Naive thymus-derived CD4-positive, alpha-beta T cell (primary cell): ENCODE measurements at places on chromosomes 7 and 10. TPM values are rescaled to one million over a fixed set of nuclear protein-coding genes. Genes with fewer than 3 reads are reported as not detected.

GLUD1 gene
- 98.1 and 100 TPM in 2 replicates for total RNA-seq

IL6 gene
- total RNA-seq: not detected

GNA12 gene
- 25.7 TPM for total RNA-seq

GPR146 gene
- total RNA-seq: 11.7 TPM

ZNF488 gene
- not detected for total RNA-seq

CLCN1 gene
- not detected for total RNA-seq

PRSS37 gene
- not detected for total RNA-seq

ZNF25 gene
- 7.5 TPM for total RNA-seq

TMEM225B gene
- not detected for total RNA-seq

AKR1C8 gene
- 1.8 TPM for total RNA-seq

CALHM2 gene
- total RNA-seq: 29.6 TPM

DNA sequence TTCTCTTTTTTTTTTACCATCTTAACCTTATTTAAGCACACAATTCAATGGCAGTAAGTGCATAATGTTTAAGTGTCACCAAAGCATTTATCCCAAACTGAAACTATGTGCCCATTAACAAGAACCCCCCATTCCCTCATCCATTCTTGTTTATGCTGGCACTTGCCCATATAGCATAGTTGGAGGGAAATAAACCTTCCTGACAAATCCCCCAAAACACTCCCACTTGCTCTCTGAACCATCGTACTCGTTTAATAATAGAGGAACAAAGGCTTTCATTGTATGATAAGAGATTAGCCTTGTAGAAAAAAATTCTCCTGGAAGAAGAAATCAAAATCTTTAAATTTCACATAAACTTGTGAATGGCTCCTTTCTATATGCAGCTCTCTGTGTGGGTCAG lies 26.4 kb upstream of the KCNMA1 start:
- no peaks in the 10 kb centered on the region for H3K27me3 ChIP-seq
- no peaks in the 10 kb centered on the region for H3K36me3 ChIP-seq
- H3K4me3 ChIP-seq: no peak overlapping the region

DNA sequence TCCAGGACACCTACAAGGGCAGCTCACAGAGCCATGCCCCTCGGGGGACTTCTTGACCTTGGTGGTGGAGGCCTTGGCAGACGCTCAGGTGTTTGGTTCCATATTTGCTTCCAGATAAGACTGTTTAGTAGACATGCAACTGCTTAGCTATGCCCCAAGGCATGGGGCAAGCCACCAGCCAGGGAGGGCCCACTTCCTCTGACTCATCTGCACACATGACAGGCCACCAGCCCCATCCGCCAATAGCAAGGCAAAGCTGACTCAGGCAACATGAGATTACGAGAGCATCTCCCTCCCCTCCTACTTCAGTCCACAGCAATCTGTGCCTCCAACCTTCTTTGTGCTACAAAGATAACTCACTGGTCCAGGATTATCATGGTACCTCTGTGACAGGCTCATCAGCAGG lies 54.9 kb downstream of the KCNMA1 start:
- no peaks in the 10 kb centered on the region for H3K27me3 ChIP-seq
- no peaks in the 10 kb centered on the region for H3K36me3 ChIP-seq
- no peak overlapping the region for H3K27ac ChIP-seq
- H3K4me1 ChIP-seq: no peaks in the 10 kb centered on the region
- no peak for DNase-seq

DNA sequence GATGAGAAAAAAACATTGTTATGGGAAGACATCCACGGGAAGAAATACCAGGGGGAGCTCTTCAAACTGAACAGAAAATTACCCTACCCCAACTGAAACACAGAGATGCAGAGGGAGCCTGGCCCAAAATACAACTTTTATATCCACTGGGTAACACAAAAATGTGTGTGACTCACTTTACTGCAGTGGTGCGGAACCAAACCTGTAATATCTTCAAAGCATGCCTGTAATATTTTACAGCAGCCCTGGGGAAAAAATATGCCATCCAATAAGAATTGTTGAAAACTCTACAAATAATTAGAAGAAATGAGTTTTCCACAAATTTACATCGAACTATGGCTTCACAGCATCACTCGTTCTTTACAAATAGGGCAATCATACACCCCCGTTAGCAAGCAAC lies 49.8 kb upstream of the SRRM3 start:
- no peaks in the 10 kb centered on the region for H3K36me3 ChIP-seq
- peaks cover 6% of the 10 kb centered on the region for H3K4me1 ChIP-seq
- H3K4me3 ChIP-seq: no peak overlapping the region
- H3K27me3 ChIP-seq: no peaks in the 10 kb centered on the region
- no peak for DNase-seq
- no peak overlapping the region for H3K27ac ChIP-seq

DNA sequence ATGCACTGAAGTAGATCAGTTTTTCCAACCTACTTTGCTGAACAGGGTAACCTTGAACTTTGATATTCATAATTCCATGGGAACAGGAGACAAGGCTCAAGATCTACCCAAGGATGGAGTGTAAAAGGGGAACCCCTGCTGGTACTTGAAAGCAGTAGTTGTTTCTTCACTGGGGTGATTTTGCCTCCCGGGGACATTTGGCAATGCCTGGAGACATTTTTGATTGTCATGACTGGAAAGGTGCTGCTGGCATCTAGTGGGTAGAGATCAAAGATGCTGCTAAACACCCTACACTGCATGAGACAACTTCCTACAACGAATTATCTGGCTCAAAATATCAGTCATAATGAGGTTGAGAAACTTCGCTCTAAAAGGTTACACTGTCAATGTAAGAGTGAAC lies 214.8 kb upstream of the CTBP2 start:
- no peak overlapping the region for H3K27ac ChIP-seq
- no peaks in the 10 kb centered on the region for H3K27me3 ChIP-seq
- no peak for DNase-seq

- no peak overlapping the region for H3K4me3 ChIP-seq
- no peak overlapping the region for H3K27ac ChIP-seq
- H3K4me1 ChIP-seq: no peaks in the 10 kb centered on the region
- no peaks in the 10 kb centered on the region for H3K36me3 ChIP-seq
- no peak for DNase-seq
Observed at GRCh38 chr7:158270106-158270775, 317.4 kb downstream of the PTPRN2 start.

DNA sequence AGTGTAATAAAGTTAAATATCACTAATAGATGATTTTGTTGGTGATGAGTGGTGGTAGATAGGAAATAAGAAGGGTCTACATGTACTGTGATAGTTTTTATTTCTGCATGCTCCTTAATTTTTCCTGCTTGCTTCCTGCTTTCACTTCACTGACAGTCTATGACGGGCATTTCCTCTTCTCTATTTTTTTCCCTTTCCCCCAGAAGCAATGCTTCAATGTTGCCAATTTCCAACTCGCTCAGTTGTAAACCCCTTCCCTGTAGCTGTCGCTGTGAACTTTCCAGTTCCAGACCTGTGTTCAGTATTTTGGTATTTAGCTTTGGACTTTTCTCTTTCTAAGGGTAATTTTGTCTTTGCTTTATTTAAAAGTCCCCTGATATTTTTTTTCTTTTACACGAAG lies 123.5 kb upstream of the AGR3 start:
- H3K36me3 ChIP-seq: no peaks in the 10 kb centered on the region
- peaks cover 3% of the 10 kb centered on the region for H3K4me1 ChIP-seq
- H3K27me3 ChIP-seq: no peaks in the 10 kb centered on the region
- no peak for DNase-seq
- no peak overlapping the region for H3K4me3 ChIP-seq

DNA sequence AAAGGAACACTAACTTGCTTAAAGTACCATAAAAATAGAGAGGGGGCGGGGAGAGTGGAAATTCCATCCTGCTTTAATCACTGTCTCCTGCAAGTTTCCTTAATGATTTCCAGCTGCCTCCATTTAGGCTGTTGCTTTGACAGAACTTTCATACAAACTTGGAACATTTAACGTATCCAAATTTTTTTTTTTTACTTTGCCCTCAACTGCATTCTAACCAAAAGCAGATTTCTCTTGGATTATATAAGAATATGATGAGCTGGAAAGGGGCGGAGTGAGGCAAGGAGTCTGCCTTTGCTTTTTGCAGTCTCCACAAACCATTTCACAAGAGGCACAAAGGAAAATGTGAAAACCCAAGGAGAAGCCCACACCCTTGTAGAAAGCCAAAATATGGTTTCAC lies 46.6 kb upstream of the COL1A2 start:
- no peaks in the 10 kb centered on the region for H3K36me3 ChIP-seq
- H3K4me3 ChIP-seq: no peak overlapping the region
- no peak for DNase-seq
- H3K4me1 ChIP-seq: no peaks in the 10 kb centered on the region
- no peak overlapping the region for H3K27ac ChIP-seq

DNA sequence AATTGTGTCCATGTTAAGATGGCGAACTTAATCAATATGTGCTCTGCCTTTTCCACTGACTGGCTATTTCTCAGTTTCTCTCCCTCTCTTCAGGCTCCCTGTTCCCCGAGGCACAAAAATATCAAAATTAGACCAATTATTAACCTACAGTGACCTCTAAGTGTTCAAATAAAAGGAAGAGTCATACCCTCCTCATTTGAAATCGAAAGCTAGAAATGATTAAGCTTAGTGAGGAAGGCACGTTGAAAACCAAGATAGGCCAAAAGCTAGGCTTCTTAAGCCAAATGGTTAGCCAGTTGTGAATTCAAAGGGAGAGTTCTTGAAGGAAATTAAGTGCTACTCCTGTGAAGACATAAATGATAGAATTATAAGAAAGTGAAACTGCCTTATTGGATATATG lies 81.1 kb upstream of the MBL2 start:
- H3K27me3 ChIP-seq: no peaks in the 10 kb centered on the region
- DNase-seq: no peak
- H3K4me1 ChIP-seq: no peaks in the 10 kb centered on the region
- H3K27ac ChIP-seq: no peak overlapping the region
- H3K36me3 ChIP-seq: no peaks in the 10 kb centered on the region

GRCh38 chr10:8213735-8214134 lies 159.2 kb downstream of the GATA3 start:
- no peak overlapping the region for H3K27ac ChIP-seq
- no peak overlapping the region for H3K4me3 ChIP-seq
- H3K27me3 ChIP-seq: no peaks in the 10 kb centered on the region
- DNase-seq: no peak
- H3K36me3 ChIP-seq: no peaks in the 10 kb centered on the region
- peaks cover 4% of the 10 kb centered on the region for H3K4me1 ChIP-seq

DNA sequence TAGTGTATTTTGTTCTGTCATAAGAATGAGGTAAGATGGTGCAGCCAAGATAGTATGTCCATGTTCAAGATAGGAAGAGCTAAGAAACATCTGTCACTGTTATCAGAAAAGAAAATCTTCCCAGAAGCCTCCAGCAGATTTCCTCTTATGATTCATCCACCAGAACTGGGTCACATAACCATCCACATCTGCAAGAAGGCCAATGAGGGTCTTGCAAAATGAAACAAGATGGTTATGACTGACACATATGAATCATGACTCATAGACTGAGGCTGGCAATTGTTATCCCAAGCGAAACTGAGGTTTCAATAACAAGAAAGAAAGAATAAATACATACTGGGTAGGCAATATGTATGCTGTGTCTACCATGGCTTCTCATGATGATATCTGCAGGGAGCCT lies 30.3 kb downstream of the CCNJ start:
- no peak overlapping the region for H3K27ac ChIP-seq
- no peaks in the 10 kb centered on the region for H3K4me1 ChIP-seq
- no peaks in the 10 kb centered on the region for H3K36me3 ChIP-seq
- no peaks in the 10 kb centered on the region for H3K27me3 ChIP-seq
- no peak for DNase-seq
